ENCODE measurements at places on chromosomes 16 and 17.

GRCh38 chr16:85658504-85659326 is 30.0 kb downstream of the GINS2 start:
- DNase-seq: no peak

- no peak for DNase-seq
Observed at GRCh38 chr16:48442379-48442778, 57.2 kb upstream of the SIAH1 start.

DNA sequence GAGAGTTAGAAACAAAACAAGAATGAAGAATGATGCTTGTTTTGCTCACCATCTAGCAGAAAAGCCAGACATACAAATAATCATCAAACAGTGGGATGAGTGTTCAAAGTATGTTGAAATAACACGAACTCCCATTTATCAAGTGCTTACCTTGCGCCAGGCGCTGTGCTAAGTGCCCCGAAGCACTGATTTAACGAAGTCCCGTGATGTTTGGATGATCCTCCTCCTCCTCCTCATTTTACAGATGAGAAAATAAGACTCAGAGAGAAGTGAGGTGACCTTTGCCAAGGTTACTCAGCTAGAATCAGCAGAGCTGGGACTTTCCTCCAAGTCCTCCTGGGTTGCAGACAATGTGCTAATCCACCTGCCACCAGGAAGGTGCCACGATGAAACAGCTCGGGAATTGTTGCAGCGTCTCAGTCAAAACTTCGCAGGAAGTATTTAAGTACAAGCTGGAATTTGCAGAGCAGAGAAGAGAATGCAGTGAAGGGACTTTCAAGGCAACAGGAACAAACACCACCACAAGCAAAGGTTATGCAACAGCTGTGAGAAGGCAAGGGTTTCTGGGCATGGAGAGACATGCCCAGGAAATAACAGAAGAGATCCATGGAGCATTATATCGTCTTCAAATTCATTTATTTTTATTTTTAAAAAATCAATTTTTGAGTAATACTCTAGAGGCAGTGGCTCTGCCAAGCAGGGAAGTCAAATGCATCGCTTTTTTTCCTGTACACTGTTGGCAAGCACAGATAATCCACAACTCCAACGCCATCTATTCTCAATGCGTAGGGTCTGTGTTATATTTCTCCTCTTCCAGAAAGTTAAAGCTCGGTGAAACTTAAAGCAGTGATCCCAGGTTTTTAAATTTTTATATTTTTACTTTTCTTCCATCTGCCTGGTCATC is 11.1 kb downstream of the PRCD start:
- no peak for DNase-seq

- no peak for DNase-seq
Observed at GRCh38 chr17:2384439-2385127, 16.3 kb downstream of the MNT start.

DNA sequence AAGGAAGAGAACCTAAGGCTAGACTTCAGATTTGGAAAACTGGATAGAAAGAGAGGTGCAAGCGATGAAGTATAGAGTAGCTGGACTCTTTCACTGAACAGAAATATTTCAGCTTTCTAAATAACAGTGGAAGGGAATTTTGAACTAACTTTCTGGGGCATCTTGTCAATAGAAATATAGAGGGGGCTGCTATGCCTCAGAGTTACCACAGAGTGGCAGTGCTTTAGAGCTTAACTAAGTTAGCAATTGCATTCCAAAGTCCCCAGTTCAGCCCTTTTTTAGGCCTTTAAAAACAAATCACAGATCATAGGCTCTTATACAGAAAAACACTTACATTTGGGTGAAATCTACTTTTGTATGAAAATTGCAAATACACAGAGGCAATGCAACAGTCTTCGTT is 154.2 kb upstream of the CDH8 start:
- no peak for DNase-seq

DNA sequence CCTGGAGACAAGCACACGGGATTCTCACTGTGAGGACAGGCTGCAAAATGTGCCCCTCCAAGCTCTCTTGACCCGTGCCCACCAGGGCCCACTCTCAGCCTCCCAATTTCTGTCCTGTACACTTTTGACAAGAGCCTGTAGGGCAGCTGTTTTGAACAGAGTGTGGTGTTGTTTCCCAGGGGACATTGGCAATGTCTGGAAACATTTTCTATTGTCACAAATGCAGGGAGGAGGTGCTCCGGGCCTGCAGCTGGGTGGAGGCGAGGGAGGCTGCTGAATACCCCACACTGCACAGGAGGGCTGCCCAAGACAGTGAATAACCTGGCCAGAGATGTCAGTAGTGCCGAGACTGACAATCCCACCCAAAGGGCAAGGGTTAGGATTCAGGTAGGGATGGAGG is 10.5 kb downstream of the CEP295NL start:
- DNase-seq: no peak

GRCh38 chr17:80105762-80106161 is 4.4 kb downstream of the GAA start:
- no peak for DNase-seq

GRCh38 chr16:66706506-66706880 is 9.9 kb upstream of the CMTM4 start:
- no peak for DNase-seq

DNA sequence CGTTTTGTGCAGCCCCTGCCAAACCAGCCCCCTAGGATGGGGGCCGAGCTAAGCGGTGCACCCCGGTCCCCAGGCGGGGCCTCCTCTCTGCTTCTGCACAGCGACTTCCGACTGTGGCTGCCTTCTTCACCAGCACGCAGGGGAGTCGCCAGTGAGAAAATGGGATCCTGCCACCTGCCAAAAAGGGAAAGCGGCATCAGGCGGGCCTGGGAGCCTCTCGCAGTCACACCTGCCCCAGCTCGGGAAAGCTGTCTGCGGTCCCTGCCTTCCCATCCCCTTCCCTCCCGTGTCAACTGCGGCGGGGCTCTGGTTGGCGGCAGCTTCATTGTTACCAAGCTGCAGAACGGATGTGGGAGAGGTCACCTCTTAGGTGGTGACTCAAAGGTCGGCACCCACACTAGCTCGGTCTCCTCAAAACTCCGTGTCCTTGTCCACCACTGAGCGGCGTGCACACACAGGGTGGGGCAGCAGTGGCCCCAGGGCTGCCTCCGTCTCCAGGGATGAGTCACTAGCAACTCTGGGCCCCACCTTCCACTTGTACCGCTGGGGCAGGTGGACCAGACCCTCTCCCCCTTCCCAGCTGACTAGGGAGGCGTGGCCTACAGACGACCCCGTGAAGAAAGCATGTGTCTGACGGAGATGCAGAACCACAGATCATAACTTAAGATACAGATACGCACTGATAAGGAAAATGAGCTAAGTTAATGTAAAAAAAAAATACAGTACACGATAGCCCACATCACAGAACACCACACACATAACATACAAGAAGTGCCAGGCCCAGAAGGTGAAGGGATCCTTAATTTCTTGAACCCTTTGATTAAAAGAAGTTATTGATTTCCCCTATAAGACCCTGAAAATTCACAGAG is 1.5 kb upstream of the PCYT2 start:
- no peak for DNase-seq

DNA sequence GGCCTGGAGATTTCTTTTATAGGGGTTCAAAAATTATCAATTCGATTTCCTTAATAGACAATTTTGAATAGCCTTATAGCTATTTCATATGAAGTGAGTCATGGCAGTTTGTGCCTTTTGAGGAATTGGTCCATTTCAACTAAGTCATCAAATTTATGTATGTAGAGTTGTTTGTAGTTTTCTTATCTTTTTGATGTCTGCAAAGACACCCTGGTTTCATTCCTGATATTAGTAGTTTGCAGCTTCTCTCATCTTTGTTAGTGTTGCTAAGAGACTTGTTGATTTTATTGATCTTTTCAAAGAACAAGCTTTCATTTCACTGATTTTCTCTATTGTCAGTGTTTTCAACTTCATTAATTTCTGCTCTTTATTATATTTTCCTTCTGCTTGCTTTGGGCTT is 44.2 kb downstream of the N4BP1 start:
- DNase-seq: no peak

DNA sequence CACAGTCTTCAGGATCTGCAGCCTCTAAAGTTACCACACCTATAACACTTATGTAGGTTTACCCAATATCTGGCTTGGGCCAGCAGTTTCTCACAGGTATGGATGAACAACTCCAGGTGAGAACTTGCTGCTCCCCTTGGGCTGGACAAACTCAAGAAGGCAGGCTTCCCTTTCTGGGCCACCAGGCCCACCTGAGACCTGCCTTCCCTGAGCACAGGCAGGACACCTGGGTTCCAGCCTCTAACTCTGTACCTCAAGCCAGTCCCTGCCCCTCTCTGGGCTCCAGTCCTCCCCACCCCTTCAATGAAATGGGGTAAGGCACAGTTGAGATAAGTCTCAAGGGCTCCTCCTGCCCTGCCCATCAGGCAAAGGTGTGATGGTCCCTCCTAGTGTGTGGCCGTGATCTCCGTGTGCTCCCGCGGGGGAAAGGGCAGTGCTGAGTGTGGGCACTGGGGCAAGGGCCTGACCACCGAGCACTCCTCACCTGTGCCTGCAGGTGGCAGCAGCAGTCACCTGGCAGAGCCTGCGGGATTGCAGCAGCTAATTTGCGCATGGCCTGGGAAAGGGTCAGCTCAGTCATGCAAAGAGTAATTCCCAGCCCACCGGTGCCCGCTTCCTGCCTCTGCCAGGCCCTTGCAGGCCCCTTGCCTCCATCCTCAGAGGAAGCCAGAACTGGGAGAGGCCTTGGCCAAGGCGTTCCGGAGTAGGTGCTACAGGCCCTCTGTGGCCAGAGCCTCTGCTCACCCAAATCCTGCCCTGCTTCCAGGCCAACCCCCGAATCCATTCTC is 28.2 kb upstream of the ADGRG1 start:
- no peak for DNase-seq

- DNase-seq: no peak
Observed at GRCh38 chr17:64617125-64617780, 44.9 kb downstream of the SMURF2 start.

GRCh38 chr17:29720551-29720950 is 97.8 kb upstream of the CORO6 start:
- no peak for DNase-seq

GRCh38 chr17:55458978-55459377 is 37.3 kb upstream of the MMD start:
- peak; percentile 67 for DNase-seq

- no peak for DNase-seq
Observed at GRCh38 chr17:80758481-80759376, 214.1 kb downstream of the RPTOR start.

DNA sequence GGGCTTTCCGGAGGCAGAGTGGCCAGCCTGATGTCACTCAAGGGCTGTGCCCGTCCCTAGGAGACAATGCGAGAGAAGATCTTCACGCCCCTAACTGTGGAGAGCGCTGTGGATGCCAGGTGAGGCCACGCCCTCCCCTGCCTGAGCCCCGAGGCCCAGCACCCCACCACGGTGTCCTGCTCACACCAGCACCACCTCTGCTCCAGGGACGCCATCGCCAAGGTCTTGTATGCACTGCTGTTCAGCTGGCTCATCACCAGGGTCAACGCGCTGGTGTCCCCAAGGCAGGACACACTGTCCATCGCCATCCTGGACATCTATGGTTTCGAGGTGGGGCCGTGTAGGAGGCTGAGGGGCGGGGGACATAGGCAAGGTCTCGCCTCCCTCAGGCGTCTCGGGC is 27.8 kb downstream of the MYO15A start:
- DNase-seq: no peak

- no peak for DNase-seq
Observed at GRCh38 chr16:56341656-56342399, 83.5 kb downstream of the AMFR start.

DNA sequence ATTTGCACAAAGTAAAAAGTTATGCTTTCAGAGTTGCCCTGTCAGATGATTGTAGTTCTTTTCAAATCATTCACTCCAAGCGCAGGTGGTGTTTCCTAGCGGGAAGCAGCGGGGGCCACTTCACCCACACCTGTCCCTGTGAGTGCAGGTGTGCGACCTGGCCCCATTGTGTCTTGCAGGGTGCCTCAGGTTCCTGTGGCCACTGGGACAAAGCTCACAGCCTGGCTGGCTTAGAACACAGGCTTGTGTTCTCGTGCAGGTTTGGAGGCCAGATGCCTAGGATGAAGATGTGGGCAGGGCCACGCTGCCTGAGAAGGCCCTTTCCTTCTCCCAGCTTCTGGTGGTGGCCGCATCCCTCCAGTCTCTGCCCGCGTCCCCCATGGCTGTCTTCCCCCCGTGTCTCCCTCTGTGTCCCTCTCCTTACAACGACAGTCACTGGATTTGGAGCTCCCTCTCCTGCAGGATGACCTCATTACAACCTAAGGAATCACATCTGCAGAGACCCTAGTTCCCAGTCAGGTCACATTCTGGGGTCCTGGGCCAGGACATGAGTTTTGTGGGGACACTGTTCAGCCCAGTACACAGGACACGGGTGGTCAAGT is 90.5 kb downstream of the NPIPB11 start:
- no peak for DNase-seq

DNA sequence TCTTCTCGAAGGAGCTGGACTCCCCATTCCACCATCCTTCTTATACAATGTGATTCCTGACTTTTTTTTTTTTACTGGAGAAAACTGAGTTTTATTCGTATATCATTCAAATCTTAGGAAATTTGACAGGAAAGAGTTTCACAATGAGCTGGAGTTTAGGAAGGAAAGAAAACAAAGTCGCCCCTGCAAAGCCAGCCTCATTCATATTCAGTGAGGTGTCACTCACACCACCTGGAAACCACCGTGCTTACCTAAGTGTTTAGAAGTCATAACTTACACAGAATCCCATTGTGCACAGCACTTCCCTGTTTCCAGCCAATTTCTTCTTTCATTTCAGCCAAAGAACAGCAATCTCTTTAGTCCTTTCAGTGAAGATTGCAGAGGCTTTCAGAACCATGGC is 90.3 kb upstream of the CHMP6 start:
- no peak for DNase-seq

- no peak for DNase-seq
Observed at GRCh38 chr16:54792811-54793210, 137.9 kb upstream of the IRX5 start.

- no peak for DNase-seq
Observed at GRCh38 chr16:25052151-25052511, 37.0 kb upstream of the ARHGAP17 start.

DNA sequence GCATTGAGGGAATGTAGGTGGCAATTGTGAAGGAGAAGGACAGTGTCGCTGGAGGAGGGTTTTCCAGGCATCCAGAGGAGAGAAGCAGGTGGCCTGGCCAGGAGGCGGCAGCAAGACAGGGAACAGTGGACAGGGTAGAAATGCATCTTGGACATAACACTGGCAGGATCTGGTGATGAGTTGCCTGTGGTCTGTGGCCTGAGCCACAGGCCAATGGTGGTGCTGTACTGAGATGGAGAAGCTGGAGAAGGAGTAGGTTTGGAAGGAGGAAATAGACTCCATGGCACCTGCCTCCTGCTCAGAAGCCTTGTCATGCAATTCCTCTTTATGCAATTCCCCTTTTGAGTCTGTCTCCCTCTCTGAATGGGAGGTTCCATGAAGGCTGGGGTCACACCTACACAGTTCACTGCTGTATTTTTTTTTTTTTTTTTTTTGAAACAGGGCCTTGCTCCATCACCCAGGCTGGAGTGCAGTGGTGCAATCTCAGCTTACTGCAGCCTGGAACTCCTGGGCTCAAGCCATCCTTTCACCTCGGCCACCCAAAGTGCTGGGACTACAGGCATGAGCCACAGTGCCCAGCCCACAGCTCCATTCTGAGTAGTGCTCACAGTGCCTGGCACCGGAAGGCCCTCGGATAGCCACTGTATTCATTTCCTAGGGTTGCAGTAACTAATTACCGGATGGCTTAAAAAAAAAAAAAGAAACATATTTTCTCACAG is 13.5 kb upstream of the CACNG4 start:
- no peak for DNase-seq
